ENCODE measurements at places on chromosomes 5 and 9. TPM values are rescaled to one million over a fixed set of nuclear protein-coding genes. Genes with fewer than 3 reads are reported as not detected.

DNA sequence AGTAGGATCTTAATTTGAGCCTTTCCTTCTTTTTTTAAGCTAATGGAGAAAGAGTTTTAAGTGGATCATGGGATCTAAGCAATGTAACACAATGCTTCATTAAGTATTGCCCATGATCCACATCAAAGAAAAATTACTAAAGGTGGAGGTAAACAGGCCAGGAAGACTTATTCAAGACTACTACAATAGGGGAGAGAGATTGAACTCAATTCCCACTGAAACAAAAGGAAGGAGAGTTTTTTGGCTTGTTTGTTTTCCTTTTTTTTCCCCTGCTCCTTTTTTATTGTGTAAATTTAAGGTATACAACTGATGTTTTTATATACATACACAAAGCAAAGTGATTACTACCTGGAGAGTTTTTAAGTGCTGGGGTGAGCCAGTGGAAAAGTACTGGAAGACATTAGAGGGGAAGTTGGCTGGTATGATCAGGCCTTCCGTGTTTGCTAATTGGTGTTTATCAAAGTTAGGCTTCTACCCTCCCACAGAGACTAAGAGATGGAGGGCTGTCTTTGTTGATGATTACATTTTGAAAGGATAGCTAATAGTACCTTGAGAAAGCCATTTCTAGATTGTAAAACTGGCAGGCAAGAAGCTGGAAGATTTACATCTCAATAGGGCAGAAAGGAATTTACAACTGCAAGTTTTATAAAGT lies 262.7 kb downstream of the CHSY3 start:
- no peak for DNase-seq

GRCh38 chr5:78591972-78592700 lies 56.4 kb downstream of the LHFPL2 start:
- no peak for DNase-seq

GRCh38 chr9:12368569-12368968 lies 324.6 kb upstream of the TYRP1 start:
- DNase-seq, result no peak

The ST8SIA4 gene
- 22.5 TPM for total RNA-seq

The SOX30 gene
- total RNA-seq, result 0.24 TPM

All from thymus (tissue), 14 donors.